ENCODE measurements at places on chromosomes 5 and 9.

DNA sequence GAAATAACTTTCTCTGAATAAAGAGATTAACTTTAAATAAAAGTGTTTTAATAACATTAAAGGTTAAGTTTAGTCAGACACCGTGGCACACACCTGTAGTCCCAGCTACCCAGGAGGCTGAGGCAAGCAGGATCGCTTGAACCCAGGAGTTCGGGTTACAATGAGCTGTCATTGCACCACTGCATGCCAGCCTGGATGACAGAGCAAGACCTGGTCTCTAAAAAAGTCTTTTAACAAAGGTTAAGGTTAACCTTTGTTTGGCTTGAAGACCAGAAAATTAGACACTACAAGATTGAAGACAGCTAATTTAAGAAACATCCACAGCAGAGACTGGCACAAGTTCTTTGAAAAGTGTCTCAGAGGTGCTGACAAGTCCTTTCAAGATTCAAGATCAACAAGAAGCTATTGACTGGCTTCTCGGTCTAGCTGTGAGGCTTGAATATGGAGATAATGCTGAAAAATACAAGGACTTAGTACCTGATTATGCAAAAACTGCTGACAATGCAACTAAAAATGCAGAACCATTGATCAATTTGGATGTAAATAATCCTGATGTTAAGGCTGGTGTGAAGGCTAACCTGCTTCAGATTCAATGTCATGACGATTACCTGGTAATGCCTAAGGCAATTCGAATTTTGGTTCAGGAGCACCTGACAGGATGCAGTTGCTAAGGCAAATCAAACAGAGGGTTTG, 48.8 kb downstream of the FAM81B start:
- DNase-seq = no peak

DNA sequence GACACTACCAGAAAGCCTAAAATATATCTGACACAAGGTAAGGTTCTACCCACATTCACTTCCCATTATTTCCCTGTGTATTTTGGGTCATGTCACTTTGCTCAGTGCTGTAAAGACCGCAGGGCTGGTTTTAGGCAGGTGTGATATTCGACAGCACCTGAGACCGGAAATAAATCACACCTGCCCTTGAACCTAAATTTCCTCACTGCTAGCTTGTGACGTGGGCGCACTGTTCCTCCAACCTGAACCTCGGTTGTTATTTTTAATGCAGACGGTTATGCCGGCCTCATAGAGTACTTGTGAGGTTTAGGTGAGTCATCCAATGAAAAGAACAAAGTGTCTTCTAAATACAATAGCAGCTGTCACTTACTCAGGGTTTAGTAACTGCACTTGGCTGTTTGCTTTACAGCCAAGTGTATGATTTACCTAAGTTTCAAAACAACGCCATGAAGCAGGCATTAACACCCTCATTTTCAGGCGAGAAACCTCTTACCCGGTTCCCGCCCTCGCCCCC, 20.7 kb upstream of the ZNF782 start:
- no peak for DNase-seq

GRCh38 chr5:80308526-80308925, 11.3 kb upstream of the SPZ1 start:
- DNase-seq = no peak

DNA sequence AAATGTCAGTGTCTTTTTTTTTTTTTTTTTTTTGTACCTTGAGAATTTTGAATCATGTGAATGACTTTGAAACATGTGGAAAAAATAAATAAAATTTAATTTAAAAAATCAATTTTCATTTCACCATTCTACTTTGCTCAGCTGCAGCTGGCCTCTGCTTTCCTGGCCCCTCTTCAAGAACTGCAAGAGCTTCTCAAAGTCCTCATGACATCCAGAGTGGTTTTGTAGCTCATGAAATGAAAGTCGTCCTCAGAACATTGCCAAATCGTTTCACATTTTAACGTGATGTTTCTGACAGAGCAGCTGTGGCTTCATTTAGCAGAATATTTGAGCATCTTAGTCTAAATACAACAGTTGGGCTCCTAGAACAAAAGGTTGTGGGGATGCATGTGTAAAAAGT, 47.9 kb upstream of the TMEM215 start:
- DNase-seq = no peak

DNA sequence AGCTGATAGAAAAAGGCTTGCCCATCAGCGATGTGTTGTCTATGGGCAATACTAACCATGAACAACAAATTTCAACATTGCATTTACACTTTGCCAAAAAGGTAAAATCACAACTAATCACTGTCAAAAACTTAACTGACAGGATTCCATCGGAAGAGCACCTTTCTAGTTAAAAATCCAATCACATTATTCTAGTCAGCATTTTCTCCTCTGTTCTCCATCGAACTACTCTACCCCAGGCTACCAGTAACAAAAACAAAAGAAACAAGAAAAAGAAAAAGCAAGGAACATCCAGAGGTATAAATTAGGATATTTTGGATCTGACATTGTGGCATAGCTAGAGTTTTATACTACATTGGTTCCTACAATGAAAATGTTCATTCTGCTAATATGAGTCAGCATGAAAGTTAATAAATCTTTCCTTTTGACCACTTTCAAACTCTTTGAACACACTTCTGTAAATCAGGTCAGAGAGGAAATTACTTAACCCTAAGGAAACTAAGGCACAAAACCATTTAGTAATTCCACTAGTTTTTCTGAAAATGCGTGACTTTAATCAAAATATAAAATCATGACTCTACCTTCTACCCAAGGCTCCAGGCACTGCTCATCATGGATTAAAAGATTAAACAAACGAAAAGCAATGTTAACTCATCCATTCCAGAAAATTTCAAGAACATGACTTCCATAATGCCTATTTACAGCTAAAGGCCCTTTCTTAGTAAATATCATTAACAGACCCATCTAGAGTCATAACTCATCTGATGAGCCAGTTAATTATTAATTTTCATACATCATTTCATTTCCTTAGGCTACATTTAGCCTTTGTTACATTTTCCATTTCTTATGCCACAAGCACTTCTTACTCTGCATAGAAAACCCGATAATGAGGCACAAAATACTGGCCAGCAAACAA, 10.2 kb downstream of the GLIS3 start:
- no peak for DNase-seq
